ENCODE measurements at places on chromosomes 4 and X.

GRCh38 chrX:14802943-14803710, 69.7 kb downstream of the FANCB start:
- no peak for DNase-seq

- DNase-seq: no peak
Measured at GRCh38 chr4:113146876-113147358, 97.5 kb downstream of the ANK2 start.

DNA sequence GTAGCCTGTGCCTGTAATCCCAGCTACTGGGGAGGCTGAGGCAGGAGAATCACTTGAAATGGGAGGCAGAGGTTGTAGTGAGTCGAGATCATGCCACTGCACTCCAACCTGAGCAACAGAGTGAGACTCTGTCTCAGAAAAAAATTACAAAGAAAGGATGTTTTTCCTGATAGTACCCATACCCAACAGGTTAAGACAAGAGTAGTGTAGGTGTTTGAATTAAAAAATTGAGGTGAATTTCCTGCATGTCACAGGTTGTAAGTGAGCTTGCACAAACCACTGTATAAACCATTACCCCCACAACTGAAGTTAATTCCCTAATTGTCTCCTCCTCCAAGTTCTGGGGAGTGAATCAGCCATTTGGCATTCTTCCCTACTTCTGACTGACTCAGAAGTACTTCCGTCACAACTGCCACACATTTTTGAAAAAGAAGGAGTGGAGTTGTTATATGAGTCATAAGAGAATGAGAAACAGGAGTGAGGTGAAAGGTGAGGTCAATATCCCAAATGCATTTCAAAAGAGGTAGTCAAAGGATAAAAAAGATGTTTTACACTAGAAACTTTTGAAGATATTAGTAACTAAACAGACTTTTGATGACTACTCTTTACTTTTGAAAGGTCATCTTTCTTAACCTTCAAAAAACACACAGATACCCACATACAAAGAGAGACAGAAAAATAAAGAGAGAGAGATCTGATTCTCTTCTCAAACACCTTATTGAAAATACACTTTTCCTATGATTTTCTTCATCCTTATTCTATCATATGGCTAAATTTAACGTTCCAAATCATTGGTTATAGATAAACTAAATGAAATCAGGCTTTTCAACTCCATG, 134.5 kb downstream of the BTC start:
- no peak for DNase-seq

- DNase-seq: no peak
Measured at GRCh38 chr4:54800831-54801530, 143.2 kb downstream of the KIT start.

DNA sequence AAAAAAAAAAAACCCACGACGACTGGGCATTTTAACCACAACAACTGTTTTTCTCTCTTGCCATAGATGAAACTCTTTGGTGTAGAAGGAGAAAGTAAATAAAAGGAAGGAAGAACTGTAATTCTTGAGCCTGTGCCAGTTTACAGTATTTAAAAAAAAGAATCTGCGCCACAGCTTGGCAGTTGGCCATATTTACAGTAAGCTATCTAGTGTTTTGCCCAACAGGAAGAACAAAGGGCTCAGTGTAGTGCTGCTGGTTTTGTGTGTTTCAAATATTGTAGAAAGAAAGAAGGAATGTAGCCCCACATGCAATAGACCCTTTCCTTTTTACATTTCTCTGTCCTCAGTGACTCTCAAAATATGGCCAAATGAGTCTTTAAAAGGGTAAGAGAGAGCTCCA, 66.1 kb downstream of the NR3C2 start:
- no peak for DNase-seq

- no peak for DNase-seq
Measured at GRCh38 chrX:39333451-39333850, 532.2 kb downstream of the MID1IP1 start.

DNA sequence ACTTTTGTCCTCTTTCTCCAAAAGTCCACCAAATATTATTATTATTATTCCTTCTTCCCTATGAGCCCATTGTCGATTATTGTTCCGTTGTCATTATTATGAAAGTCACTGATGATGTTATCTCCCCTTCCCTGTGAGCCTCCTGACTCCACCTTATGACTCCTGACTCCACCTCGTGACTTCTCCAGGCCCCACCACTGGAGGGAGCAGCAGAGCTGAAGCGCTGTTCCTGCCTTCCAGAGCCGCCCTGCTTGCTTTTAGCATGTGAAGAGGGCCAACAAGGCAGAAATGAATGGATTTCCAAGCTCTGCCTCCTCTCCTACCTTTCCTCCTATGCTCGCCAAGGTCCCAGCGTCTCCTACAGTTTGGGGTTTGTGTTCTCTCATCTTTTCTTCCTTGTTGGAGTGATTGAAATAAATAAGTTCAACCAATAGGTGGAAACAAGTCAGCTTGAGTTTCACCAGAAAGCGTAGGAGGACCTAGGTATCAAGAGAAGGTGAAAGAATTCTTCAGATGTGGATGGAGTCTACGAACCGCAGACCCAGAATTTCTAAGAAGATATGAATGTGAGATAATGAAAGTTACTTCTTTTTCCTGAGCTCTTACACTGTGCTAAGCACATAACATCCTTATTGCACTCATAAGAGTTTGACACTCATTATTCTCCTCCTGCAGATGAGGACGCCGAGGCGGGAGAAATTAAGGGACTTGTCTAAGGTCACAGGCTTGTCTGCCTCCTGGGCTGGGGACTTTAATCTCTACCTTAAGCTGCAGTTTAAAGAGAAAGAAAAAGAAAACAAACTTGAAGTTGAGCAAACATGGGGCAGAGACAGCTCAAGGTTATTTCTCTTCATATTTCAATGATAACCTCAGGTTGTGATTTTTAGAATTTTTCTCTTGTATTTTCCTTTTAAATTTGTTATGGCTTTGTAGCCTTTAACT, 26.1 kb downstream of the IGSF1 start:
- DNase-seq: no peak

Measured in cortex of kidney (tissue), 1 donor.